Naive thymus-derived CD4-positive, alpha-beta T cell (primary cell): ENCODE measurements at places on chromosomes 16 and 17. TPM values are rescaled to one million over a fixed set of nuclear protein-coding genes. Genes with fewer than 3 reads are reported as not detected.

DNA sequence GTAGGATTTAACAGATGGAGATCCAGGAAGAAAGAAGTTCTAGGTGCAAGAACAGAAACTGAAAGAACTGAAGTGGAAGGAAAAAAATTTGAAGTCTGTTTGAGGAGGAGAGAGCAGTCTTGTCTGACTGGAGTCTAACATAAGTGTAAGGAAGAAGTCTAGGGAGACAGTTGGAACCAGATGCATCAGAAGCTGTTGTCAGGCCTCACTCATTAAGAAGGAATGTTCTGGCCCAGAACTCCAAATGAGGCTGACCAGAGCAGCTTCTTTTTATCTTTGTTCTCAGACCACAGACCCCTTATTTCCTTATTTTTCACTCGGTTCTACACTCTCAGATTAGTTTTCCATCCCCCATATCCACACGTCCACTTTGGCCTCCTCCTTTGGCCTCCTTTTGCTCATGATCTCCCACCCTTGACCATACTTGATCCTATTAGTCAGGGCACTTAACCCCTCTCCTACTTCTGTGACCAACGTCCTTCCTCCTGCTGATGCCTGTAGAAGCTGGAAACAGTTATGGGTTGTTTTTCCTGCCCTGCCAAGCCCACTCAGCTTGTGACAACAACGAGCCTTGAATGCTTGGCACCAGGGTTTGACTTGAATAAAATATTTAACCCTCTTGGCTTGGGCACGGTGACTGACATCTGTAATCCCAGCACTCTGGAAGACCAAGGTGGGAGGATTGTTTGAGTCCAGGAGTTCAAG is 7.0 kb upstream of the MYH2 start:
- no peak overlapping the region for H3K27ac ChIP-seq
- H3K4me1 ChIP-seq: no peaks in the 10 kb centered on the region
- no peaks in the 10 kb centered on the region for H3K27me3 ChIP-seq
- H3K36me3 ChIP-seq: no peaks in the 10 kb centered on the region
- DNase-seq: no peak

GRCh38 chr17:61770043-61770442 is 93.3 kb downstream of the BRIP1 start:
- DNase-seq: no peak
- H3K27ac ChIP-seq: no peak overlapping the region
- H3K4me1 ChIP-seq: no peaks in the 10 kb centered on the region

DNA sequence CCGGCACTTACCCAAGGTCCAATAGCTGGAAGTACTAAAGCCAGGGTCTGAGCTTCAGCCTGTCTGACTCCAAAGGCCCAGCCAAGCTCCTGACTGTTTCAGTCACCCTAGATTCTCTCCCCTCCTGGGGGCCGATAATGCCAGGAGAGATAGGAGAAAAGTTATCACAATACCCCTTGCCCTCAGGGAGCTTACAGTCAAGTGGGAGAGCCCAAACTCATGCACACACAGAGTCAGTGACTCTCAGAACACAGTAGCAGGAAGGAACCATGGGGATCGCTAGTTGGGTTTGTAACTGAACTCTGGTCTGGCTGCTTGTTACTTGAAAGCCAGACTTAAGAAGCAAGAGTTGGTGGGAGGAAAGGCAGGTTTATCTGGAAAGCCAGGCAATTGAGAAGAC is 14.9 kb downstream of the ZNF768 start:
- H3K27ac ChIP-seq: no peak overlapping the region
- H3K36me3 ChIP-seq: peaks cover 39% of the 10 kb centered on the region
- H3K4me3 ChIP-seq: no peak overlapping the region

DNA sequence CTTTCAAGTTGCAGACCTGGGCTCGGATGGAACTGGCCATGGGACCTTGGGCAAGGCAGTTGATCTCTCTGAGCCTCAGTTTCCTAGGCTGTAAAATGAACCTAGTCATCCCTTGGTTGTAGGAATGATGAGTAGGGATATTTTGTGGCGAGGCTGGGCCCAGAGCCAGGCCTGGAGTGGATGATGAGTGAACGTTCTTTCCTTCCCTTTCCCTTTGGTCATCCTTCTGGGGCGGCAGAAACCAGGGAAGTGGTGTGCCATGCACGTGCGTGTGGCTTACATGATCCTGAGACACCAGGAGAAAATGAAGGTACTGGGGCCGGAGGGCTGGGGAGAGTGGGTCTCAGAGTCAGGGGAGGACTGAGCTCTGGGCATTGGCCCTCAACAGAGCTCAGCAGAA is 8.4 kb downstream of the FBRS start:
- no peak overlapping the region for H3K4me3 ChIP-seq
- H3K27ac ChIP-seq: no peak overlapping the region
- peaks cover 24% of the 10 kb centered on the region for H3K4me1 ChIP-seq

DNA sequence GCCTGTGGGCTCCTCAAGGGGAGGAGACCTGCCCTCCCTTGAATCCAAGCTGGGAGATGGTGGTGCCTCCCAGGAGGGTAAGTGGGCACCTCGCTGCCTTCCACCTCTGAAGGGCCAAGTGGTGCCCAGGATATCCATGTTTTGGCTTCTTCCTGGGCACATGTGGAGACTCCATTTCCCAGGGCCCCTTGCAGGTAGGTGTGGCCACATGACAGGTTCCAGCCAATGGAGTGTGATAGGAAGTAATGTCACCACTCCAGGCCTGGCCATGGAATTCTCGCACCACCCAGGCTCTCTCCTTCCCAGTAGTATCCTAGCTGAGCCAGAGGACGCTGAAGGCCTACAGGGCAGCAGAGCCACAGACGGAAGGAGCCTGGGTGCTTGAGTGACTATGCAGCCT is 17.6 kb upstream of the PEMT start:
- H3K4me3 ChIP-seq: no peak overlapping the region
- H3K27ac ChIP-seq: no peak overlapping the region
- H3K27me3 ChIP-seq: no peaks in the 10 kb centered on the region
- H3K36me3 ChIP-seq: no peaks in the 10 kb centered on the region

DNA sequence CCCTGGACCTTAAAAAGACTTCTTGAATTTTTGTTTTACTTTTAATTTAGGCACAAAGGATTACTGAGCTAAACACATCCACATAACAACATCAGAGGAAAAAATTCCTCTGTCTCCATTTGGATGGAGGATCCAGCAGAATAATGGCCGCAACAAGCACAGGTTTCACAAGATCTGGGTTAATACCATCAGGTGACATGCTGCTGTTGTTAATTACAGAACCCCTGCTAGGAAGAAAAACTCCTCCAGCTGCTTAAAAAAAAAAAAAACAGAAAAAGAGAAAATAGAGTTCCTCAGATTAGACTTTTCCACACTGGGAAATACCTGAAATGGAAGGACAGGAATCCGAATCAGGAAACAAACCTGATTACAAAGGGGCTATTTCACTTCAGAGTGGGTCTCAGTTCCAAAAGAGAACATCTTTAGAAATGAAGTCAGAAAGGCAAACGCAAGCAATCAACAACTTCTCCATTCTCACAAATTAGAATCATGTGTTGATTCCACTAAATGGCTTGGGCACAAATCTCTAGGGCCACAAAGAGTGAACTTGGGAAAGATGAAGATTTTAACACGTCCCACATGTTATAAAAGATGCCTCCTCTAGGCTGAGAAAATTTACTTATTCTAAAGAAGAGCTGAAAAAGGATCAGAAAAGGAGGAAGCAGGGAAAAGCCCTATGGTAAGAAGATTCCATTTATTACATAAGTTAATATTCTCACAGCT is 44.0 kb downstream of the SPOP start:
- peaks cover 4% of the 10 kb centered on the region for H3K4me1 ChIP-seq
- no peaks in the 10 kb centered on the region for H3K36me3 ChIP-seq
- no peak overlapping the region for H3K27ac ChIP-seq
- no peak overlapping the region for H3K4me3 ChIP-seq
- no peaks in the 10 kb centered on the region for H3K27me3 ChIP-seq

DNA sequence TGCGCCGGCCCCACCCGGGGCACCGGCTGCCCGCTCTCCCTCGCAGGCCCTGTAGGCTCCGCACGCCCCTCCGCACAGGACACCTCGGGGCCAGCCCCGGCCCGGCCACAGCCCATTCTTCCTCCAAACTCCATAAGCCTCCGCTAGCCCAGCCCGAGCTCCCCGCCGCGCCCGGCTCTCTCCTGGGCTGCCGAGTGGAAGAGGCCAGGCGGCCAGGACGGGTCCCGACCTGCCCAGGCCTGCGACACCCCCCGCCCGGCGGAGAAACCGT is 397 bp downstream of the NCOR1 start:
- peak overlapping the region; percentile 91 for H3K27ac ChIP-seq
- no peaks in the 10 kb centered on the region for H3K36me3 ChIP-seq
- DNase-seq: no peak
- H3K4me1 ChIP-seq: peaks cover 29% of the 10 kb centered on the region

- H3K27ac ChIP-seq: no peak overlapping the region
- H3K36me3 ChIP-seq: no peaks in the 10 kb centered on the region
- no peaks in the 10 kb centered on the region for H3K27me3 ChIP-seq
- no peak for DNase-seq
These were observed 370.1 kb upstream of the ZFHX3 start for GRCh38 chr16:73418051-73418450.

GRCh38 chr16:75109732-75110243 is 6.8 kb downstream of the LDHD start:
- no peak for DNase-seq
- no peak overlapping the region for H3K4me3 ChIP-seq
- H3K4me1 ChIP-seq: peaks cover 19% of the 10 kb centered on the region
- H3K27ac ChIP-seq: no peak overlapping the region
- no peaks in the 10 kb centered on the region for H3K36me3 ChIP-seq
- no peaks in the 10 kb centered on the region for H3K27me3 ChIP-seq

DNA sequence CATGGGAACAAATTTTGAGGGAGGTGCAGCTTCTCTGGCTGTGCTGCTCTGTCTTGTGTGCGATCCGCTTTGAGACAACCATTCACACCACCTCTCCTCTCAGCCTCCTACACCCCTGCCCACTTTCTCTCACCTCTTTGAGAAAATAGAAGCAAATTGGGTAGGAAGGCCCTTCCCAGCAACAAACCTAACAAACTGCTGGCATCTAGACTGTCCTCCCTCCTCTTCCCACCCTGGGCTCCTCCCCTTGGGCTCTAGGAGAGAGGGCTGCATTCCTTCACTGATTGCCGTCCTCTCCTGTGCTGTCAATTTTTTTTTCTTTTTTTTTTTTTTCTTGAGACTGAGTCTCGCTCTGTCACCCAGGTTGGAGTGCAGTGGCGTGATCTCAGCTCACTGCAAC is 13.5 kb downstream of the CDIPT start:
- H3K36me3 ChIP-seq: no peaks in the 10 kb centered on the region
- DNase-seq: no peak
- no peak overlapping the region for H3K4me3 ChIP-seq
- H3K27me3 ChIP-seq: no peaks in the 10 kb centered on the region

GRCh38 chr17:58278661-58279015 is 2.1 kb downstream of the MPO start:
- H3K4me1 ChIP-seq: no peaks in the 10 kb centered on the region
- H3K27me3 ChIP-seq: no peaks in the 10 kb centered on the region
- no peak overlapping the region for H3K4me3 ChIP-seq
- H3K27ac ChIP-seq: no peak overlapping the region
- no peaks in the 10 kb centered on the region for H3K36me3 ChIP-seq

DNA sequence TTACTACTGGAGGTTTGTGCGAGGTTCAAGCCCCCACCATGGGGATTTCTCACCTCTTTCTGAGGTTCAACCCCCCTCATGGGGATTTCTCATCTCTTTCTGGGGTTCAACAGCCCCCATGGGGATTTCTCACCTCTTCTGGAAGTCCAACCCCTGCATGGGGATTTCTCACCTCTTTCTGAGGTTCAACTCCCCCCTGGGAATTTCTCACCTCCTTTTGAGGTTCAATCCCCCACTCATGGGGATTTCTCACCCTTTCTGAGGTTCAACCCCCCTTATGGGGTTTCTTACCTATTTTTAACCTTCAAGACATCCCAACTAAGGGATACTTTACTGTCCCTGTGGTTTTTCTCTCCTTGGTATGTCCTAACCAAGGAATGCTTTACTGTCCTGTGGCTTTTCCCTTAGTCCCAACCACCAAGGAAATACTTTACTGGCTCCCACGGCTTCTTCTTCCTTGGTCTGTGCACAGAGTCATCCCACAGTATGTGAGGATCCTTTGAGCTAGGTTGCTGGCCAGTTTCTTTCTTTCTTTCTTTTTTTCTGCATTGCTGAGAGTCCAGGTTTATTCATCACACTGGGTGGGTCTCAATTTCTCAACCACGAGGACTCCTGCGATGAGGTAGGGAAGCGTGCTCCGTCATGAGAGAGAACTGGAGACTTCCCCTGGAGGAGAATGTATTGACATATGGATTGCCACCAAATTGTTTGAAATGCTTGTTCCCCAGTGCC is 2140.2 kb downstream of the TP53TG3F start:
- H3K27me3 ChIP-seq: no peaks in the 10 kb centered on the region
- no peak overlapping the region for H3K27ac ChIP-seq
- no peak for DNase-seq
- no peak overlapping the region for H3K4me3 ChIP-seq
- no peaks in the 10 kb centered on the region for H3K36me3 ChIP-seq
- no peaks in the 10 kb centered on the region for H3K4me1 ChIP-seq

DNA sequence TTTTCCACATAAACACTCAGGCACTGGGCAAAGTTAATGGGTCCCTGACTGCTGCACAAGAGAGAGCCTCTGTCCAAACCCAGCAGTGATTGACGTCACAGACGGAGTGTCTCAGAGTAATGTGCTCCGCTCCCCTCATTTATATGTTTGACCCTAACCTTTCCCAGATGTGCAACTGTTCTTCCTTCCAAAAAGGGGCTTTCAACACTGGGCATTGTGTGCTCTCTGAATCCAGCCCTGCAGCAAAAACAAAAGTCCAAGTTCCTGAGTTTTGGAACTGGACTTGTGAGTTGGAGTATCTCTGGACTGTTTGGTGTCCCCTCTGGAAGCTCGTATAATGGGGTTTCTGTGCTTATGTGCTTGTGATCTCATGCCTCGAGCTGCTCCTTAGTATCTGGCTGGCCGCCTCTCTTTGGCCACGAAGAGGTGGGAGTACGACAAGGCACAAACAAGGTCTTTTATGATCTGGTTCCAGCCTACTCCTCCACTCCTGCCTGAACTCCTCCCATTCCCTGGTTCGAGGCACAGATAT is 76.4 kb upstream of the SMIM36 start:
- H3K36me3 ChIP-seq: no peaks in the 10 kb centered on the region
- no peaks in the 10 kb centered on the region for H3K27me3 ChIP-seq
- no peak overlapping the region for H3K4me3 ChIP-seq
- no peak for DNase-seq
- no peaks in the 10 kb centered on the region for H3K4me1 ChIP-seq

EFCAB5 gene
- polyA plus RNA-seq: not detected

PRSS36 gene
- 1.2 TPM for polyA plus RNA-seq

SLC47A1 gene
- polyA plus RNA-seq: not detected
